ENCODE measurements at places on chromosomes 3 and 15. TPM values are rescaled to one million over a fixed set of nuclear protein-coding genes. Genes with fewer than 3 reads are reported as not detected.

The SUSD5 gene
- 2.3 TPM for total RNA-seq

The FAM174B gene
- total RNA-seq = 8.2 TPM

The SAMD7 gene
- not detected for total RNA-seq

The USP4 gene
- total RNA-seq = 12.9 TPM

The LYSMD2 gene
- total RNA-seq = 19.2 TPM

The NPAP1 gene
- not detected for total RNA-seq

The GOLGA8O gene
- 0.21 TPM for total RNA-seq

The C2CD4B gene
- not detected for total RNA-seq

The EXOSC7 gene
- 43.6 TPM for total RNA-seq

The ALS2CL gene
- total RNA-seq = 9.5 TPM

The ZDHHC19 gene
- not detected for total RNA-seq

The BTBD1 gene
- 59.5 TPM for total RNA-seq

The MUC20 gene
- total RNA-seq = 0.62 TPM

The MESP2 gene
- total RNA-seq = 0.95 TPM

The CSPG4 gene
- total RNA-seq = 0.04 TPM

The SLC6A20 gene
- total RNA-seq = 0.06 TPM

The GPR160 gene
- 1.1 TPM for total RNA-seq

The CLDN16 gene
- total RNA-seq = 0.34 TPM

The AADACL2 gene
- not detected for total RNA-seq

The NLGN1 gene
- not detected for total RNA-seq

The OIP5 gene
- total RNA-seq = 13.8 TPM

The CSTA gene
- 0.75 TPM for total RNA-seq

The ADCY5 gene
- total RNA-seq = 0.32 TPM
